ENCODE measurements at places on chromosomes 11 and 22.

DNA sequence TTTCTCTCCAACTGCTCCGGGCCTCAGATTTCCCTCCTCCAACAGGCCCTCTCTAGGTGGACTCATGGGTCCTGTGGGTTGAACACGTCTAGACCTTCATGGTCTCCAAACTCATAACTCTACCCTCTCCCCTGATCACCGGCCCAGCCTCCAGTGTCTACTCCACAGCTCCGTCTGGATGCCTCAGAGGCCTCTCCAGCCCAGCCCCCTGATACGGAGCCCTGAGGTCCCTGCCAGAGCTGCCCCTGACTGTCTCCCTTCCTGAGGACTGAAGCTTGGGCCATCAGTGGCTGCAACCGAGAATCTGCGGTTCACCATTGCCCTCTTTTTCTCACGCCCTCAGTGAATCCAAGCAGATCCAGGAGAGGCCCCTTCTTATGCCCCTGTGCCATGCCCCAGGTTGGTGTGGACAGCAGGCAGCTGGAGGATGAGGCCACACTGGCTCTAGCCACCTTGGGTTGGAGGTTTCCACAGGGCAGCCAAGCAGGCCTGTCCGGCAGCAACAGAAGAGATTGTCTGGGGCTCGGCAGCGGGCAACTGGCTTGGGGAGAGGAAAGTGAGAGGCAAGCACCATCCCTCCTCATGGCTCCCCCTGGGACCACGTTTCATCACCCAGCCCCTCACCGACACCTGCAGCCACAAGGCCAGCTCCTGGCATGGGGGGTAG is 104.6 kb upstream of the FGF3 start:
- DNase-seq, result no peak

GRCh38 chr11:100927579-100927978 is 202.0 kb downstream of the PGR start:
- no peak for DNase-seq

DNA sequence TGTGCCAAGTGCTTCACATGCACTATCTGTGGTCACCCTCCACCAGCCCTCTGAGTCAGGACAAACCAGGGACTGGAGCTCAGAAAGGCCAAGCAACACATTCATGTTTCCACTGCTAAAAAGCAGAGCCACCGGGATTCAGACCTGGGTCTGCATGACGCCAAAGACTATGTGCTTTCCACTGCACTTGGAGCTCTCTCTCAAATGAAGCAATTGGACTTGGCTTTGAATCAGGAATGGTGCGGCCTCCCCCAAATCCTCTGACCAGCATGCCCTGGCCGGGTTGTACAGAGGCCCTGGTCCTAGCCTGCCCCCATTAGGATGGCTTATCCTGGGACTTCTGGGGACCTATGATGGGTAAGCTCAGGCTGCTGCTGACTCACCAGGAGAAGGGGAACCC is 80.7 kb downstream of the PKNOX2 start:
- no peak for DNase-seq

GRCh38 chr11:112082729-112083128 is 3.8 kb downstream of the TIMM8B start:
- DNase-seq, result no peak

DNA sequence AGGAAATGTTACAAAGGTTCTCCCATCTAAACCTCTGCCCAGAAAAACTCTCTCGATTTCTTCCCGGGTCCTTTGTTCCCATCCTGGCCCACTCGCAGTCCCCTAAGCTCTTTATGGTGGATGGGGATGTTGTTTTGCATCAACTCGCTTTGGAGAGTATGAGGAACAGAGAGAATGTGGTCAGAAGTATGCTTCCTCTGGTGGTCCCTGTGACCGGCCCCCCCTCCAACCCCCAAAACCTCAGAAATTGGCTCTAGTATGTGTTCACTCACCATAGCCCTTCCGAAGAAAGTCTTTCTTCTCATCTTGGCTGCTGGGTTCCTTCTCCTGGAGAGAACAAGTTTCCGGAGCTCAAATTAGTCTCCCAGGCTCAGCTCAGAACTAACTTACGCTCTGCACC is 54.4 kb downstream of the GRAMD1B start:
- no peak for DNase-seq

GRCh38 chr11:10514709-10515108 is 26.3 kb downstream of the RNF141 start:
- no peak for DNase-seq

- no peak for DNase-seq
Observed at GRCh38 chr11:45232341-45233080, 53.6 kb downstream of the SYT13 start.

DNA sequence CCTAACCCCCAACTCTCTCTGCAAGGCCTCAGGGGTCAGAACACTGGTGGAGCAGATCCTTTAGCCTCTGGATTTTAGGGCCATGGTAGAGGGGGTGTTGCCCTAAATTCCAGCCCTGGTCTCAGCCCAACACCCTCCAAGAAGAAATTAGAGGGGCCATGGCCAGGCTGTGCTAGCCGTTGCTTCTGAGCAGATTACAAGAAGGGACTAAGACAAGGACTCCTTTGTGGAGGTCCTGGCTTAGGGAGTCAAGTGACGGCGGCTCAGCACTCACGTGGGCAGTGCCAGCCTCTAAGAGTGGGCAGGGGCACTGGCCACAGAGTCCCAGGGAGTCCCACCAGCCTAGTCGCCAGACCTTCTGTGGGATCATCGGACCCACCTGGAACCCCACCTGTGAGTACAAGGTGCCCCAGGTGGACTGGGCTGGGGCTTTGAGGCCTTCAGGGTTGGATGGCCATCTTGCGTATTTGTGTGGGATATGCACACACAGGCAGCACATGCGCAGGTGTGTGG is at the start of gene BEST1:
Gene BEST1, plus strand, starts transcription at position 317 of the 513 bp plus-strand sequence. CDS start 1,456 bp downstream, outside the sequence.
- DNase-seq, result no peak

DNA sequence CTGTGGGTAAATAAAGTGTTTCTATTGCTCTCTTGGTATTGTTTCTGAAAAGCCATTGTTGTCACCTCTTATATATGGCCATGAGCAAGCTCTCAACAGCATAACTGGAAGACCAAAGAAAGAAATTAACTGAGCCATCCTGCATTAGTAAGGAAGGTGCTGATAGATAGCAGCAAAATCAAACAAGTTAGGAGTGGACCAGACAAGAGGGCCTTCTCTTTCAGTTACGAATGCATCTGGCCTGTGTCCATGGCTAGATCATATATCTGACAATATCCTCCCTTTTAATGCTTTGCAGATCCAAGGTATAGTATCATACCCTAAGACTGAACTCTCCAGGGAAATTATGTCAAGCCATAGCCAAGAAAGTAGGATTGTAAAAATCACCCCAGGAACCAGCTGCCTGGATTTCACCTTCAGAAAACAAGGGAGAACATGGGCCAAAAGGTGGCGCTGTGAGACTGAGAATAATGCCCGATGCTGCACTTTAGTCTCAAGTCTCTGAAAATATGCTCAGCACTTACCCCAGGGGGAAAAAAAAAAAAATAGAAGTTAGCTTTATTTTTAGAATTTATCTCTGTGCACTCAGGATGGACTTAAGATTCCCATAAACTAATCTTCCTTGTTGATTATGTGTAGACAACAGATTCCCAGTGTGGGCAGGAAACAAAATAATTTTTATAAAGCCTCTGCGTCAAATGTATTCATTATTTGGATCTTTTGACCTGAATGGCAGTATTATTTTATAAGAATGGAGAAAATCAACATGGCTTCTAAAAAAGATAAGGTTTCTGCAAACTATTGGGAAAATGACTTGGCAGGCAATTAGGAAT is 415.1 kb downstream of the ETS1 start:
- DNase-seq, result peak; percentile 83

GRCh38 chr11:83008581-83008923 is 63.1 kb downstream of the RAB30 start:
- no peak for DNase-seq

- no peak for DNase-seq
Observed at GRCh38 chr11:21622995-21623394, 569.9 kb upstream of the ANO5 start.

- DNase-seq, result no peak
Observed at GRCh38 chr11:6475936-6476335, 2.2 kb upstream of the TRIM3 start.

DNA sequence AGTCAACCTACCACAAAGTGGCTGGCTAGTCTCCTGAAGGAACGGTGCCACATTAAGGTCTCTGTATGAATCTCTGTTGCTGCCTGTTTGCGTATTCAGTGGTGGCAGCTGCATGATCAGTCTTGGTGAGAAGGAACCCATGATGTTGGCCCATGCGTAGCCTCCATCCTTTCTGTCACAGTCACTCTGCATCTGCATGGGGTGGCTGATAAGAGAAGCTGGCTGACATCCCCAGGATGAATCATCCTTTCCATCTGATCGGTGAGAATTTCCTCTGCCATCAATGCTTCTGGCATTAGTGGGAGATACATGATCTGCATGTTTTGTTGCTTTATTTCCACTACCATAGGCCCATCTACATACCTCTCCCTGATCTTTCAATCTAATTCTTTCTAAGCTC is 199.0 kb upstream of the NECTIN1 start:
- no peak for DNase-seq

DNA sequence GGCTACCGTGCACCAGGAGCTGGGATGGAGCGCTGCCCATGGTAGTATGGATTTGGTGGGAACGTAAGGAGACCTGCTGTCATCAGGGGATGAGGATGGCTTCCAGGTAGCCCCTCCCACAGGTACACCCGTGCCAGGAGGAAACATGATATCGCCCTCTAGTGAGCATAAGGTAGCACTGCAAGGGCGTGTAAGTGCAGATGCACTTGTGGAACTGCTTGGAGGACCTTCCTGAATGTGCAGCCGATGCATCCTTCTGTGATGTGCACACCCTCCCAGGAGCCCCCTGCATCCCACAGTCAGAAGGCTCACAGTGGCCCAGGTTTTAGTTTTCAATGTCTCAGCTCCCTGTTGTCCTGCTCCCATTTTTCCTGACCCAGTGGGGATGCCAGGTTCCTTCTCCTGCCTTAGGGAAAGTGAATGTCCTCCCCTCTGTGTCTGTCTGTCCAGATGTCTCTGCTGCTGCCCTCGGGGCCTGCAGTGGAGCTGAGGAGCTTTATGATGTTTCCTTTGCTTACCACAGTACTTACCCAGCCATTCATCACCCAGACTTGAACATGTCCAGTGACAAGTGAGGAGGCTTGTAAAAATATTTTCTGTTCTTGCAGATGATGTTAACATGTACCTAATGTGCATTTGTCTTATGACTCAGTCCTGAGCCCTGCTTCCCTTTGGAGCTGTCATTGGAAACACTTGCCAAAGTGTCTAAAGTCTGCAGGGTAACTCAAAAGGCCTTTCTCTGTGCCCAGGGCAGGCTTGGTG is 49.2 kb downstream of the DBX1 start:
- peak; percentile 79 for DNase-seq

DNA sequence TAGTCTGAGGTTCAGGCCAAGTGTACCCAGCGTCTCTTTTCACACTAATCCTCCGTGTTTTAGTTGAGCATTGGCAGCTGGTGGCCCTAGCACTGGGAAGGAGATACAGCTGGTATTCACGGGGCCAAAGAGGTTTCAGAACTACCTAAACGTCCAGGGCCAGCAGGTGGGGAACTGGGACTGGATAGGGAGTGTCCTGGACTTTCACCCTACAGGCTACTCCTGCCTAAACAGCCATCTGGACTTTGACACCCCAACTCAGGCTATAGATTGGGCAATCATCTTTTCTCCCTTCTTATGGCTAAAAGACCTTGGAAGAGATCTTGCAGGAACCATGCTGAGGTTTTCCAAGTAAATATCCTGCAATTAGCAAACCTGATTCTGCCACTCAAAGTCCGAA is 2.8 kb downstream of the SPON1 start:
- no peak for DNase-seq

- DNase-seq, result no peak
Observed at GRCh38 chr11:7901319-7901854, 29.7 kb downstream of the OR10A6 start.

- DNase-seq, result no peak
Observed at GRCh38 chr11:127925475-127925874, 661.9 kb downstream of the ETS1 start.

- no peak for DNase-seq
Observed at GRCh38 chr11:72191961-72192381, at the start of gene FOLR1. TSS of gene FOLR1 (plus strand) at chr11:72192140. CDS start at chr11:72192174, 34 bp downstream.

- no peak for DNase-seq
Observed at GRCh38 chr11:94186342-94187203, 57.9 kb downstream of the PANX1 start.

- DNase-seq, result peak; percentile 58
Observed at GRCh38 chr22:20885557-20886323, 26.9 kb downstream of the SNAP29 start.

GRCh38 chr11:71151561-71151960 is 100.8 kb downstream of the SHANK2 start:
- DNase-seq, result no peak

- DNase-seq, result peak; percentile 32
Observed at GRCh38 chr11:118343981-118344515, at the start of gene CD3G. TSS of gene CD3G (plus strand) at chr11:118344344. CDS start at chr11:118344424, 80 bp downstream.

DNA sequence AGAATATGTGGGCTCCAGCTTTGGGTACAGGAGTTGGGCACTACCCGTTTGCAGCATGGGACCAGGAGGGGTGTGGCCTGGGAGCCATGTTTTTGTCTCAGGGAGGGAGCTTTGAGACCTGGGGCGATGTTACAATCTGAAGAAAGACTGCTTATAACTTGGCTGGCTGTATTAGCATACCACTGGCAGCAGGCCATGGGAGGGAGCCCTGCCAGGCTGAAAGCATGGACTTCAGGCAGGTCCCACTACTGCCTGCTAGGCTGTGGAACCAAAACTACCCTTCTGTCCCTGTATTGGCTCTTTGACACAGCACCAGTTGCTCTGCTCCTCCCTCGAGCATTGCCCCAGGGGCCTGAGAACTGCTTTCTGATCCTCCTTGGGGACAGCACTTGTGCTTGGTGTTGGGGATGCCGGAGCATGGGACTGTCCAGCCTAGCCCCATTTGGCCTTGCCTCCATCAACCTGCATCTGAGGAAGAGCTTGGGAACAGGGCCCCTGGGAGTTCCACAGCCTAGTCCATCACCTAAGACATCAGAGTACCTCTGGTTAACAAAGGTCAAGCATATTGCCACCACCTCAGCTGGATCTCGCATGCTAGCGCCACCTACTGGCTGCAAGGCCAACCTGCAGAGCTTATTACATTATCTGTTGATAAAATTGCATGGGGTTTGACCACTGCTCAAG is 217.4 kb downstream of the SBF2 start:
- peak; percentile 30 for DNase-seq

DNA sequence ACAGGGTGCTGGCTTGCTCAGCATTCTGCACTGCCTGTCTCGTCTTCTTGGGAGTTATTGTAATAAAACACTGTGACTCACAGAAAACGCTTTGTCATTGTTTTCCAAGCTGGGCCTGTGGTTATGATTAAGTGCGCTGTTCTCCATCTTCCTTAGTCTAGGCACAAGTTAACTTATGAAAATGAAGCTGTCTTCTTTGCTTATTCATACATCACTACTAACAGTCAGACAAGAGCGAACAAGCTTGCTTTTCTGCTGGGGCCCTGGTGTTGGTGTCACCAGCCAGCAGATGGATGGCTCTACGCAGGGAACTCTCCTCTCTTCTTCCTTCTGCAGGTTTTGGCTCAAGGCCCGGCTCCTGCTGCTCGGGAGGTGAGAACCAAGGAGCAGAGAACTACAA is 380.1 kb upstream of the SYN3 start:
- peak; percentile 2 for DNase-seq

DNA sequence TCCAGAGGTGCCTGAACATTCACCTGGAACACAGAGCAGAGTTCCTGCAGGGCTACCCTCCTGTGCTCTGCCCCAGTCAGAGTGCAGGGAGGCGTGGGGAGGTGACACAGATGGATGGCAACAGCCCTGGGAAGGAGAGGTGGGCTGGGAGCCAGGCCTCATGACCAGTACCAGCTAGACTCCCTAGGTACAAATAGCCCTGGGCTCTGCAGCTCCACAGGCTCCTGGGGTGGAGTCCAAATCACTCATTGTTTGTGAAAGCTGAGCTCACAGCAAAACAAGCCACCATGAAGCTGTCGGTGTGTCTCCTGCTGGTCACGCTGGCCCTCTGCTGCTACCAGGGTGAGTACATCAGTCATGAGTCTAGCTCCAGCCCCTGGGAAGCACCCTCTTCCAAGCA is at the start of gene SCGB1D2:
Gene SCGB1D2, plus strand, starts transcription at position 219 of the 400 bp plus-strand sequence. Its CDS starts 69 bp downstream, at position 288.
- peak; percentile 99 for DNase-seq
